ENCODE measurements at places on chromosomes 12 and 14.

DNA sequence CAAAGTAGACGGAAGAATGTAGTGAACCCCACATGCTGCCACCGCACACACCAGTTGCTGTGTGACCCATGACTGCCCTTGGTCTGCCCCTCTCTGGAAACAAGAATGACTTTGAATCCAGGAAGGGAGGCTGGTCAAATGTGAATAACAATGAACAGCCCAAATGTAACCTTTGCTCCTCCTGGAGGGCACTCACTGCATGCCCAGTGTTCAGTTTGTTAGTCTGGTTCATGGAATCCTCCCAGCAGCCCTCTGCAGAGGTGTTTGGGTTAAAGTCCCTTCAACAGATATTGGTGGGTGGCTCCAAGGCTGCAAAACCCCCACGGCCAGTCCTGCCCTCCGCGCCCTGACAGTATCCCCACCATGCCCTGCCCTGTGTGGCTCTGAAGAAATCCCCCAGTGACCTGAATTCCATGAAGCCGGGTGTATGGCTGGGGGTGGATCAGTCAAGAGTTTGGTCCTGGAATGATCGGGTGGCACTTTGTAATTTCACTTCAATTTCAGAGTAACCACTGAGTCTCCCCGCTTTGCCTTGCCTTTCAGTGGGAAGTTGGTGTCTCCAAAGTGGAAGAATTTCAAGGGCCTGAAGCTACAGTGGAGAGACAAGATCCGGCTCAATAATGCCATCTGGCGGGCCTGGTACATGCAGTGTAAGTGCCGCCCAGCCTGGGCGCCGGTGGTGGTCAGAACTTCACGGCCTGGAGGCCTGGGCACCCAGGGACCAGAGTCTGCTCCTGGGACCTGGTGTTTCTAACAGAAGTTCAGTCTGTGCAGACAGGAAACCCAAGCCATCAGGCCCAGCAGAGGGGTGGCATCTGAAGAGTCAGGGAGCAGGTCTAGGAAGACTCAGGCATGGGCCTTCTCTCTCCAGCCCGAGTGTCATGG, 47.1 kb downstream of the IL31 start:
- peak; percentile 58 for DNase-seq

DNA sequence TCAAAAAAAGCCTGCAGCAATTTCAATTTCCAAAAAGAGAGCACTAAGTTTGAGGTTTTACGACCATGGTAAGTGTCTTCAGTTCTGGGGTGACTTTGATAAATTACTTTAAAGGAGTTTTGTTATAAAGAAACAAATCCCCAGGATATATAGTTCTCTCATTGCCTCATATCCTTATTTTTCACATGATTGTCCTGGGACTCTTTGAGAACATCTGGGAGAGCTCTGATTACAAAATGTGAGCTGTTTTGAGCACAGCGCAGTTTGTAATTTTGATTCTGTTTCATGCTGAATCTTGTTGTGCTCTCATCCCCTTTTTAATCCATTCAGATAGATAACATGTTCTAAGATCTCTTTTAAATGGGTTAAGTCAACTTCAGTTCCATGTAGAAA, 67.7 kb upstream of the DCN start:
- DNase-seq, result no peak

DNA sequence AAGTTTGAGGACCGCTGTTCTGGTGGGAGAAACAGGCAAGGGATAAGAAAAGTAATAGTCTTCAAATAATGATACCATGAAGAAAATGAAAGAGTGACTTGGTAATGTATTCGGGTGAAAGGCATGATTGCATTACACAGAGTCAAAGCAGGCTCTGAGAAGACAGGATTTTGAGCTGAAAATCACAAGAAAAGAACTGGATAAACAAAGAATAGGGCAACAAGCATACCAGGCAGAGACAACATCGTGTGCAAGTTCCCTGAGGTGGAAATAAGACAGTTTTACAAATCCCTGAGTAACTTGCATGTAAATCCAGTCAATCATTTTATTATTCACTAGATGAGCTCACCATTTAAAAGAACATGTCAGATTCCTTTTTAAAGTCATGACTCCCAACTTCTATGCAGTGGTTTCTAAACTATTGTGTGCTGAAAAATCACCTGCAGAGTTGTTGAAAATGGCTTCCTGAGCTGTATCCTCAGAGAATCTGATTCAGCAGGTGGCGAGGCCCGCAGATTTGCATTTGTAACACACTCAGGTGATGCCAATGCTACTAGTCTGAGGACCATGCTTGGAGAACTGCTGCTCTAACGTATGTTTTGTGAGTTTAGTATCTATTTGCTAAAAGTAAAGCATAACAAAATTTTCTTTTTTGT, 133.0 kb upstream of the ABCD2 start:
- DNase-seq, result no peak

DNA sequence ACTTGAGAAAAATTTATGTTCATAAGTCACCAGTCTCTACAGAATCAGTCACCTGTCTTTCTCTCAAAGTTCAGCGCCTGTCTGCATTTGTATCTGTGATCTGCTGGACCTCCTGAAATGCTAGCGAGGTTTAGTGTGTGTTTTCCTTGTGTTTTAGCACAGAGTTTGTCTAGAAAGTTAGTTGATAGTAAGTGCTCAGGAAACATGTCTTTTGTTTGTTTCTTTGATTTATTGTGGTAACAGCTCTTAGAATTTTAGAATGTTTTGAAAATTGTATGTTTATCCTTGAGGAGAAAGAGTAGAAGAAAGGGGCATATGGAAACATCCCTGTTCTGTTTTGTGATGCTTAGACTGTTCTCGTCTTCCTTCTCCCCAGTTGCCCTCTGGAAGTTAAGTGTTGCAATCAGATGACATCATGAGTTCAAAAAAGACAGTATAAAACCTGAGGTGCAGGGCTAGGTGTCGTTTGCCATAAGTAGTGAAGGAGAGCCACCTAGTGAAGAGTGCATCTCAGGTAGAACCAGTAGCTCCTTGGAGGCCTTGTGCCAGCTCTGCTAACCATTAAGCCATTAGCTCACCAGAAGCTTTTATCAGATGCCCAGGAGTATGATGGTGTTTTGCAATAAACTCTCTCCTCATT, 44.8 kb downstream of the FBXW8 start:
- DNase-seq, result peak; percentile 25

- no peak for DNase-seq
Measured at GRCh38 chr14:28785096-28785952, 18.7 kb downstream of the FOXG1 start.

- DNase-seq, result no peak
Measured at GRCh38 chr12:24230061-24230701, 280.7 kb upstream of the SOX5 start.

- peak; percentile 79 for DNase-seq
Measured at GRCh38 chr12:19273482-19274330, 144.2 kb downstream of the PLEKHA5 start.

- no peak for DNase-seq
Measured at GRCh38 chr12:90304231-90304630, 595.6 kb upstream of the ATP2B1 start.

DNA sequence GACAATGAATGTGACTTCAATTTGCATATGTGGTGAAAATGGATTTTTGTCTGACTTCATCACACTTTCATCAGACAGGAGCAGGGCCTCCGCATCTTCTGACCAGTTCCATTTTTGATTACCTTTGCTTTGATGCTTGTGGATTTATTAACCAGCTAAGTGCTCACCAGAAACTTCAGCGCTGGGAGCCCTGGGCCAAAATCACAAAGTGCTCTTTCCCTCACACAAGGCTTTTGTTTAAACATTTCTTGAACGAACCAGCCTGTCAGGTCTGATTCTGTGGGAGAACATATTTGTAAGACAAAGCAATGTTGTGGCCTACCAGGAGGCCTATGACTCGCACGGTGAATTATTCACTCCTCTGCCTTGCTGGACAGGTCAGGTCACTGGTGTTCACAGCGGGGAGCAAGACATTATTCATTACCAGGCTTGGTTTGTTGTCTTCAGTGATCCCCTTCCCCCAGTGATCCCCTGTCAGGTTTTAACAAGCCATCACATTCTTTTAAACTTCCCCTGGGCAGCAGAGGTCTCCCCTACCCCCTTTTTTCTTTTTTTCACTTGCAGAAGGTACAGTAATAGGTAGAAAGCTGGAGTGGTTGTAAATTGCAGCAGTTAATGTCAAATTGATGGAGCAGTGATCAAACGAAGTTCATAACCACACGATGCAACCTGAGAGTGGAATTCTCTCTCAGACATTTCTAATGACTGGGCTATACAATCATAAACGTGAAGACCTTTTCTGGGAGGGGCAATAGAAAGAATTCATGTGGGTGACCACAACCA, 167.5 kb upstream of the PRICKLE1 start:
- DNase-seq, result peak; percentile 79

DNA sequence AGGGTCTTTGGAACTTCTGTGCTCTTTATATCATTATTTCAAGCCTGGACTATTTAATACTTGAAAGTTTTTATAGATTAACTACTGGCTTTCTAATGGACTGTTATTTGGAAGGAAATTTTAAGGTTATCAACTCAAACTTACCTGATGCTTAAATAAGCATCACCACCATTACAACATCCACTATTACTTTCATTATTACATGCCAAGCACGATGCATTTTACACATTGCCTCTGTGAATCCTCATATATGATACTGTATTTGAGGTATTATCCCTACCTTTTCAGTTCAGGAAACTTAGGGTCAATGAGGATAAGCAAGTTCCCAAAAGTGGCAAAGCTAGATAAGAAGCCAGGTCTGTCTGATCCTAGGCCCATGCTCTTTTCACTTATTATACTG, 12.4 kb downstream of the ZBTB1 start:
- DNase-seq, result no peak

DNA sequence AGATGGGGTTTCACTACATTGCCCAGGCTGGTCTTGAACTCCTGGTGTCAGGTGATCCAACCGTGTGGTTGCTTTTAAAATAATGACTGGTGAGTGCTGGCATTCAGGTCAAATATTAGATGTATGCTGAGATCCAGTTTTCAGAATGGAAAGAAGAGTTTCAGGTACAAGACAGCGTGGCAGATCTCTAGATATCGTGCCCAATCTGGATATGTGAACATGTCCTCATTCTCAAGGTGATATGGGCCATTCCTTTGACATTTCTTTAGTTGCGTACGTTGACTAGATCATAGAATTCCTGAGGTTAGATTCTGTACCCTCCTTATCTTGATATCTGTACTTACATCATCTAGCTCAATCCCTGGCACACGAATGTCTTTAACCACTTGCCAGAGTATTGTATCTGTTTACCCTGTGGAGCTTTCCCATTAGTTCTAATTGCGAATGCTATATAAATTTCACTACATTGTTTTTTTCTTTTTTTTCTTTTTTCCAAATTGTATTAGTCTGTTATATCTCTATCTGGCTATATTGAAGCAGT, 80.2 kb downstream of the ANO6 start:
- DNase-seq, result no peak

DNA sequence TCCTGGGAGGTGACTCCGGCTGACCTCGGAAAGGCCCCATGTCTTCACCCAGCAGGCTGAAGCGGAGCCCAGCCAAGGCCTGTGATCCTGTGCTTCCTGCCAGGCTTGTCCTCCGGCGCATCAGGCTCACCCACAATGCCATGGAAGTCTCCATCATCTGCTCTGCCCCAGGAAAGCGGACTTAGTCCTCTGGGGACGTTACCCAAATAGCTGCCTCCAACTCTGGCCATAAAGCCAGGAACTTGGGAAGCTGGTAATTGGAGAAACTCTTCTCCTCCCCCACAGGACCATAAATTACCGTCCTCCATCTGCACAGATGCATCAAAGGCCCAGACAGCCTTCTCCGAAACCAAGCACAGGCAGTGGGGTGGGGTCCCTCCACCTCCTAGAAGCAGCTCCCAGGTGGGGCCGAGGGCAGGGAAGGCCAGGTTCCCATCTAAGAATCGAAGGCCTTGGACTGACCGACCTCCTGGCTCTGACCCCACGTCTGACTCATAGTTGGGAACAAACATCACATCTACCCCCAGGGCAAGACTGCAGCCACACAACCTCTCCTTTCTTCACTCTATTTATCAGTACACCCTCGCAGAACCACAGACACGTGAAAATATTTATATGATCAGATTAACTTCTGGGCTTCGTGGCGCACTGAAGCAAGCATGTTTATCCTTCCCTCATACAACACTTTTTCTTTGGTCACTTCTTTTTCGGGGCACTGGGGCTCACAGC, 56.4 kb downstream of the PITPNM2 start:
- peak; percentile 82 for DNase-seq

GRCh38 chr14:35400648-35401421, 3.7 kb downstream of the NFKBIA start:
- no peak for DNase-seq

GRCh38 chr14:92322516-92322915, 449 bp upstream of the SLC24A4 start:
- no peak for DNase-seq

- peak; percentile 59 for DNase-seq
Measured at GRCh38 chr14:54691525-54692283, 124.8 kb downstream of the SAMD4A start.

GRCh38 chr12:109573914-109574244, 285 bp downstream of the MVK start:
- no peak for DNase-seq

- DNase-seq, result no peak
Measured at GRCh38 chr14:20314026-20314425, 8.3 kb upstream of the TTC5 start.

- DNase-seq, result no peak
Measured at GRCh38 chr14:61472801-61473376, 151.5 kb downstream of the PRKCH start.

DNA sequence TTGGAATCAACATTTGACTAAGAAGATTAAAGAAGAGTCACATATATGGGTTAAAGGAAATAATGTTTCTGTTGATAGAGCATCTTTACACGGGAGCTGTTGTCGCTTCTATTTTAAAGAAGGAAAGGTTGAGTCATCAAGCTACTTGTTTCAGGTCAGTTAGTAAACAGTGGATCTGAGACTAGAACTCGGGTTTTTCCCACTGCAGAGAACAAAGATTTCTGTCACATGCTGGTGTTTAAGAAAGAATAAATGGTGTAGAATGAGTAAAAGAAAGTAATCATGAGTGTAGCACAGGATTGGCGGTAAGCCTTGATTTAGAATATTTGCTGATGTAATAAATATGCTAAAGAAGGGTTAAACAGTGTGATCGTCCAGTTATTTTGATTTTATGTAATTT, 455.5 kb downstream of the AEBP2 start:
- DNase-seq, result no peak

DNA sequence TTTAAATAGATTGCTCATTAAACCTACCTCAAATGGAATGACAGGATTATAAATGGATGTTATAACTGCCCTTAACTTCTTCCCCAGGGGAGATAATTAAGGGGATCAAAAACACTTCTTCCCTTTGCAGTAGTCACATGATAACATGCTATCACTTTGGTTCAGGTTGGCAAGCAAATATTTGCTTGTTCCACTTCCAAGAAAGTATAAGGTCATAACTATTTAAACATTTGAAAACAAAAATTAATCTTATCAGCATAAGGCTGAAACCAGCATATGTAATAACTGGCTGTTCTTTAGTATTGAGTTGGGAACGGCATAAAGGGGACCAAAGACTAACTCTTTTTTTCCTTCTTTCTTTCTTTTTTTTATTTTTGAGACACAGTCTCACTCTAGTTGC, 2.4 kb upstream of the LYZ start:
- DNase-seq, result no peak

DNA sequence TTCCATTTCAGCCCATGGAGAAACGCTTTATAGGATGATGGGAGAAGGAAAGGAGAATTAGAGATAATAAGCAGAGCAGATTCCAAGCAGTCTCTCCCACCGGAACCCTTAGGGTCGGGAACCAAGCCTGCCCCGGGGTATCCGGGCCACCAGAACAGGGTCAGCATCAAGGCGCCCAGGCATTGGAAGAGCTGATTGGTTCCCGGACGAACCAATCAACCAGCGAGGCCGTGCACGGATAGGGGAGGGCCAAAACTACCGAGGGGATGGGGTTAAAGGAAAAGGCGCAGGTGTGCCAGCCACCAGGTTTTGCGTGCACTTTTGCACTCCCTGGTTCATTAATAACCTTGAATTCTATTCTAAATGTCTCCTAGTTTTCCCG, 1.7 kb downstream of the PPM1H start:
- peak; percentile 50 for DNase-seq

Measured in A549 (cell line).